ENCODE measurements at places on chromosomes 6 and 20.

DNA sequence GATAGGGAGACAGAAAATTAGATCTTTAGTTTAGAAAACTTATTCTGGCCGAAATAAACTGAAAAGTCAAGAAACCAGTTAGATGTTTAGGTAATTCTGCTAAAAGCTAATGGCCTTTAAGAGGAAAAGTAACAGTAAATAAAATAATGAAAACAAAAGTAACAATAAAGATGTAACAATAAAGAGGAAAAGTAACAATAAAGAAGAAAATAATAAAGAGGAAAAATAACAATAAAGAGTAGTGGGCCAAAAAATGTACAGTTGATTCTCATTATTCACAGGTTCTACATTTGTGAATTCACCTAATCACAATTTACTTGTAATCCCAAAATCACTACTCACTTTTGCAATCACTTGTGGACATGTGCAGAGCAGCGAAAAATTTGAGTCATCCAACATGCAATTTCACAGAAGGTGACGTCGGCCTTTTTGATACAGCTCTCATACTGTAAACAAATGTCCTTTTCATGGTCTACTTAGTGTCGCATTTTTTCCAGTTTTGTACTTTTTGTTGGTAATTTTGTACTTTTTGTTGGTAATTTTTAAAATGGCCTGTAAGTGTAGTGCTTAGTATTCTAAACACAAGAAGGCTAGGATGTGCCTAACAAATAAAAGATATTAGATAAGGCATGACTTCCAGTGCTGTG lies 24.0 kb downstream of the HBS1L start:
- DNase-seq = no peak
- H3K4me3 ChIP-seq = no peak overlapping the region
- H3K27me3 ChIP-seq = no peaks in the 10 kb centered on the region
- H3K27ac ChIP-seq = no peak overlapping the region
- H3K4me1 ChIP-seq = no peaks in the 10 kb centered on the region
- peaks cover 45% of the 10 kb centered on the region for H3K36me3 ChIP-seq

DNA sequence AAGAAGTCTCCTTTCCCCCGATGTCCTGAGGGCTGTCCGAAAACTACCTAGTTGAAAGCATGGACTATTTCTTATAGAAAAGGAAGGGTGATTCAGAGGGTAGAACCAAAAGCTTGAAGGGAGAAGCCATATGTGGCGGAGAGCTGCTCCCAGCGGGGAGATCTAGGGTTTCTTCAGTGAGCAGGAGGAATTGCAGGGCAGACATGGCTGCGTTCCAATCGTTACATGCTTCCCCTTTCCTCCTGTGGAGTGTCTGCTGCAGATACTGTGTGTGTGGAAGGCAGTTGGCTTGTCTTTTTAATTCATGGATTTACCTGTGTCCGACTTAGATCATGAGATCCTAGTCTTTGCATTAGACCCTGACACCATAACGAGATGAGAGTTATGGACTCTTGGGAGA lies 799.5 kb downstream of the QKI start:
- no peaks in the 10 kb centered on the region for H3K4me1 ChIP-seq
- H3K4me3 ChIP-seq = no peak overlapping the region
- no peak overlapping the region for H3K27ac ChIP-seq
- no peak for DNase-seq
- no peaks in the 10 kb centered on the region for H3K36me3 ChIP-seq

- peaks cover 7% of the 10 kb centered on the region for H3K4me1 ChIP-seq
- H3K36me3 ChIP-seq = no peaks in the 10 kb centered on the region
Observed at GRCh38 chr6:107488174-107488874, 1.6 kb upstream of the SOBP start.

DNA sequence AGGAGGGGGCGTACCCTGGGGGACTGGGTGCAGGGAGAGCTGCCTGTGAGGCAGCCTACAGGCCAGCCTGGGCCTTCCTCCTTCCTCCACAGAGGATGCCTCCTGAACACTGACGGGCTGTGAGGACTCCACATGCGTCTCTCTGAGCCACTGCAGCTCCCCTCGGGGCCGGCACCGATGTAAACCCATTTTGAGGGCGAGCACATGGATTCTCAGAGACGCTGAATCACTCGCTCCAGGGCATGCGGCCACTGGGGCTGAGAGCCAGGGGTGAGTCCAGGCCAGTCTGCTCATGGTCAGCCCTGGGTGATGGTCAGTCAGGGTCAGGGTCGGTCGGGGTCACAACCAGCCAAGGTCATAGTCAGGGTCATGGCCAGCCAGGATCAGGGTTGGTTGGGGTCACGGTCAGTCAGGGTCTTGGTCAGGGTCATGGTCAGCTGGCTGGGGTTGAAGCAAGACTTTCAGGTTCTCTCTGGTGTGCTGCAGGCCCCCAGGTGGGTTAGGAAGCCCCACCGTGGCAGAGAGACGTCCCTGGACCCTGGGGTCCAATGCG lies 14.7 kb upstream of the RBBP8NL start:
- no peaks in the 10 kb centered on the region for H3K36me3 ChIP-seq
- no peak overlapping the region for H3K4me3 ChIP-seq
- no peaks in the 10 kb centered on the region for H3K4me1 ChIP-seq

GRCh38 chr6:17361013-17361412 lies 32.4 kb upstream of the CAP2 start:
- H3K36me3 ChIP-seq = no peaks in the 10 kb centered on the region
- no peak overlapping the region for H3K4me3 ChIP-seq
- no peaks in the 10 kb centered on the region for H3K4me1 ChIP-seq
- no peak for DNase-seq
- H3K27me3 ChIP-seq = no peaks in the 10 kb centered on the region
- no peak overlapping the region for H3K27ac ChIP-seq

DNA sequence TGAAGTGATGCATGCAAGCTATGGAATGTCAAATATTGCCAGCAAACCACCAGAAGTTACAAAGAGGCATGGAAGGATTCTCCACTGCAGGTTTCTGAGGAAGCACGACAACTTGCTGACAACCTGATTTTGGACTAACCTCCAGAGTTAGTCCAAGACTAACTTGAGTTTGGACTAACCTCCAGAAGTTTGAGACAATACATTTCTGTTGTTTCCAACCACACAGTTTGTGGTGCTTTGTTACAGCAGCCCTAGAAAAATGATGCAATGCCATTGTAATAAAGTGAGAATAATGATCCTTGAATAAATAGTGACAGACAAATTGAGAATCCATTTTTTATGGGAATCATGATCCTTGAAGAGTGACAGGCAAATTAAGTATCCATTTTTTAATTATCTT lies 169.9 kb upstream of the HDDC2 start:
- H3K27me3 ChIP-seq = no peaks in the 10 kb centered on the region
- no peak overlapping the region for H3K4me3 ChIP-seq
- no peak overlapping the region for H3K27ac ChIP-seq

- no peaks in the 10 kb centered on the region for H3K27me3 ChIP-seq
- no peak overlapping the region for H3K27ac ChIP-seq
- no peak overlapping the region for H3K4me3 ChIP-seq
- DNase-seq = no peak
Observed at GRCh38 chr20:62342910-62343309, 24.2 kb downstream of the LAMA5 start.

All from endodermal cell (in vitro differentiated cells).